ENCODE measurements at places on chromosomes 1 and 21. TPM values are rescaled to one million over a fixed set of nuclear protein-coding genes. Genes with fewer than 3 reads are reported as not detected.

The ERVH48-1 gene
- total RNA-seq, result 0.09 TPM

The NBPF4 gene
- not detected for total RNA-seq

The TRPM2 gene
- 4.0 TPM for total RNA-seq

The MRPL39 gene
- 35.0 TPM for total RNA-seq

The DIO1 gene
- total RNA-seq, result not detected

The SPRR2A gene
- not detected for total RNA-seq

The SPRR2E gene
- total RNA-seq, result not detected

The CFHR3 gene
- not detected for total RNA-seq

DNA sequence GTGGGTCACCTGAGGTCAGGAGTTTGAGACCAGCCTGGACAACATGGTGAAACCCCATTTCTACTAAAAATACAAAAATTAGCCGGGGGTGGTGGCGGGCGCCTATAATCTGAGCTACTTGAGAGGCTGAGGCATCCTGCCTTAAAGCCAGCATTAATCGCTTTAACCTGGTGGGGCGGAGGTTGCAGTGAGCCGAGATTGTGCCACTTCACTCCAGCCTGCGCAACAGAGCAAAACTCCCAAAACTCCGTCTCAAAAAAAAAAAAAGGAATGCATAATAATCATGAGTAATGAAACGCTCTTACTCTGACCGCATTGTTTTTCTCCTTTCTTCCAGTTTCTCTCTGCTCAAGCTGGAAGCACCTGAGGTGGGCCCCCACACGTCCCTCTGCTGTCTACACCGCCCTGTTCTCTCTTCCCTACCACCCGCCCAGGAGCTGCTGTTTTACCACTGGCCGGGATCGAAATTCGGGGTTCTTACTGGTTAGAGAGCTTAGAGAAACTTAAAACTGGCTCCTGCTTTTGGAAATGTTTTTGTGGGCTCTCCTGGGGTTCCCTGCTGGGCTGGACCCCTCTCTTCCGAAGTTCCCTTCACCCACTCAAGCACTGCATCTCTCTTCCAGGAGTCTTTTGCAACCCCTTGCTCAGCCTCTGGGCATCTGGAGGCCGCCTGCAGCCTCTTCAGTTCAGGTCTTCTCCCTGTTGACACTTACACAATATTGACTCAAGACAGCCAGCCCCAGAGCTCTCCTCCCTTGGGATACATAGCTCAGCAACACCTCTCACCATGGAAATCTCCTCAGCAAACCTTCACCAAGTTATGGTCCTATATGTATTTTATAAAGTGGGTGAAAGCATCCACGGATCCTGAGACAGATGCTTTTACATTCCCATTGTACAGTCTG lies 62.5 kb downstream of the FAM163A start:
- no peak for DNase-seq

DNA sequence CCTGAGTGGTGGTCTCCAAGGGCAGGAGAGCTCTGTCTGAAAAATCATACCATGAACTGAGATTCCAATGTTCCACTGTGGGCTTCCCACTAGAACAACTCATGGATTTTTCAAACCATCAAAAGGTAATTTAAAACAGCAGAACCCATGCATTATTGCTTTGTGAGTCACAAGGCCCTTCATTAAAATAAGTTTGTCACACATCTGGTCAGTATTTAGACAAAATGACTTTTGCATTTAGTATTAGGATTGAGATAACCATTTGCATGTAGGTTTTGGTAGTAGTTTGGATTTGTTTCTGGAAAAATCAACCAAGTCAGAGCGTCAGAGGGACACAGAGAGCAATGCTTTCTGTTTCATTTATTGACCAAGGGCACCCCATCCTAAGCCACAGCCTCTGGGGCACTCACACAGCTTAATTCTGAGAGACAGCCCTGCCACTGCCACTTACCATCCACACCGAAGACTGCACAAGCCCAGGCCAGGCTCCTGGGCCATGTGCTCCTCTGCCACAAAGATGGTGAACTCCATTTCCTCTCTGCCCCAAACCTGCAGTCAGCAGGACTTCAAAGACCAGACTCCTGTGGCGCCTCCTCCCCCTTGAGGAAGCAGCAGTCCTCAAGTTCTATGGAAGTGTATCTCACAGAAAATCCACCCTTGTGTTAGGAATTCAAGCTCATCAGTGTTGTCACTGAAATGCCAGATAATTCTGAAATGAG lies 132.6 kb upstream of the DUSP10 start:
- DNase-seq, result no peak

- no peak for DNase-seq
Observed at GRCh38 chr1:65458730-65459396, 38.4 kb downstream of the LEPR start.

GRCh38 chr1:21295002-21295401 lies 4.7 kb upstream of the ECE1 start:
- no peak for DNase-seq

DNA sequence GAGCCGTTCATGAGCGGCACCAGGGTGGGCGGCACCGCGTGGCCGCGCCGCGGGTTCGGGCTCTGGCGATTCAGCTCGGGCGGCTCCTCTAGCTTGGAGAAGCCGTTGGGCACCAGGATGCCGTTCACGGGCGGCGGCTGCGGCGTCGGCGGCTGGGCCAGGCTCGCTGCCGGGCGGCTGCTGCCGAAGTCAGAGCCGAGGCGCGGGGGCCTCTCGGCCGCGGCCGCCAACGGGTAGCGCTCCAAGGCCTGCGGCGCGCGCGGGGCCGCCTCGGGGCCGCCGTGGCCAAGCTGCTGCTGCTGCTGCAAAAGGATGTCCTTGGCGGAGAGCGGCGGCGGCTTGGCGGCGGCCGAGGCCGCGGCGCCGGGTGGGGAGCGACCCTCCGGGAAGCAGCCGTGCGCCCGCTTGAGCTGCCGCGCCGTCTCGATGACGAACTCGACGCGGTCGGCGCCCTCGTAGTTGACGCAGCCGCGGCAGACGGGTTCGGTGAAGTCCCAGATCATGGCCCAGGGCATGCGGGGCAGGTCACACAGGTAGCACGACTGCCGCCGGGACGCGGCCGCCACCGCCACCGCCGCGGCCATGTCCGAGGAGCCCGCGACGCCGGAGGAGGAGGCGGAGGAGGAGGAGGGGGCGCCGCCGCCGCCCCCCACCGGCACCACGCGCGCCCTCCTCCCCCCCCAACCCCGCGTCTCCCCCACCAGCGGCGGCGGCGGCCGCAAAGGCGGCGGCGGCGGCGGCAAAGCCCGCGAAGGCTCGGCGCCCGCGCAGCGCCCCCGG lies 877 bp downstream of the IRF2BP2 start:
- DNase-seq, result peak; percentile 37

GRCh38 chr1:10835421-10835820 lies 39.0 kb upstream of the CASZ1 start:
- DNase-seq, result no peak

DNA sequence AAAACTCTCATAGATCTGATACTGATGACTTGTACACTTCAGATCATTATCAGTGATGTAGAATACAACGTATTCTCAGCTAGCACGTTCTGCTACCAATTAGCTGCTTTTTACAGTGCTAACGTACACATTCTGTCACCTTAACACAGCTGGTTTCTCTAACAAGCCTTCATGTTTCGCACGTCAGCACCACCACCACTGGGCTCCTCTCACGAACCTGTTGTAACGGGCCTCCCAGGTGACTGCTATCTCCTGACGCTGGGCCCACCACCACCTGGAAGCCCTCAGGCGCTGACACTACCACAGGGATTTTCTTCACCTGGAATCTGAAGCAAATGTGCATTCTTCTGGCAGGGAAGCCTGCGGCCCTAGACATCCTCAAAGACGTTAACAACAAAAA lies 19.8 kb downstream of the TOMM20 start:
- DNase-seq, result no peak

DNA sequence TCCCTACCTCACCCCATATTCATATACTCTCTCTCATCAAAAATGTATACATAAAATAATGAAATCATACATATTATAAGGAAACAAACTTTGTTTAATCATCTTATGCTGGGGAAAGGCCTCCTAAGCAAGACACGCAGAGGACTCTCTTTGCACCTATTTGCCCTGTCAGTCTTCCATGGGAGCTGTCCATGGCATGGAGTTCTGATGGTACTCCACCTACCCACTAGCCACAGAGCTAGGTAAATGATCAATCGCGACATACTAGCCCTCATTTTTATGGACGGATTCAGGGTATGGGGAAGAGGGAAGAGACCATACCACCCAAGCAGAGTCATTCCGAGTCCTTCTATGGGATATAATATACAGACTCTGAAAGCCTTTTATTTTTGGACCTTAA lies 131.0 kb downstream of the CSMD2 start:
- DNase-seq, result no peak

GRCh38 chr1:35097224-35097623 lies 18.0 kb downstream of the ZMYM1 start:
- no peak for DNase-seq

DNA sequence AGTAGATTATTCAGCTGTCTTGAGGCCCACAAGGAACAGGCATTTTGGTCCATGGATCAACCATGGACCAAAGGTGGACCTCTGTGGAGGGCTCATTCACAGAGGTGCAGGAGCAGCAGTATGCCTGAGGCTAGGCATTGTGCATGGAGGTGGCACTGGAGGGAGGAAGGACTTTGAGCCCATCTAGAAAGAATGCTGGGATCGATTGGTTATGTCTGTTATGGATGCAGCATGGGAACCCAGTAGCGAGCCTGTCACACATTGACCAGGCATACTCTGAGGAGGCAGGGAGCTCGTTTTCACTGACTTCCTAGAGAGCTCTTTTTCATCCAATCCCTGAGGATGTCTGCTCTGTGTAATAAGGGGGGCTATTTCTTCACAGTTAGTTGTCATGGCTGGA lies 75.5 kb downstream of the KCNN3 start:
- DNase-seq, result no peak

DNA sequence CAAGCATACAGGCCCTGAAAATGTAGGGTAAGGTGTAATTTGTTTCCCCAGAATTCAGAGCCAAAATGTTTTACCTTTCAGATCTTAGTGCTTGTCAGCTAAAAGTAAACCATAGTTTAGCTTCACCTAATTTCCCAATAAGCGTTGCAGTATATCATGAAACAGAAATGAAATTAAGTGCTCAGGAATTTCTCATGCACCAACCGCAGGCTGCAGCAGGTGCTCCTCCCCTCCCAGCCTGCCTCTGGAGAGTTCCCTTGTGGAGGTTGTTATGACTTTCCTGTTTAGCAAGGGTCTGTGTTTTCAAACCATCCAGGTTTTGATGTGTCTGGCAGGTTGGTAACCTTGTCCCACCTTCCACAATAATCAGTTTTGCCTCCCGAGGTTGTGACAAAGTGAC lies 118.5 kb downstream of the HLX start:
- DNase-seq, result no peak

DNA sequence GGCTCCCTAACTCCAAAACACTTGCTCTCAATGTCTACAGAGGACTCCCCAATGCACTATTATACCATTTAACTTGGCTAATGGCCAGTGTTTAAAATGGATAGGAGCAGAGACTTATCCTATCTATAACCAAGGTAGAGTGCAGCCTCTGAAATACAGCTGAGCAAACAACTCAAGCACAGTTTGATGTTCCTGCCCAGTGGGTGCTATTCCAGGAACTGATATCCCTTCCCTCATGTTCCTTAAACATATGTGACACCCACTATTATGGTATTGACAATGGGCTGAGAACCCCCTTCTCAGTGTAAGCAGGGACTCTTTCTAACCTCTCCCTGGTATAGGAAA lies 51.7 kb downstream of the SH3GLB1 start:
- DNase-seq, result no peak

DNA sequence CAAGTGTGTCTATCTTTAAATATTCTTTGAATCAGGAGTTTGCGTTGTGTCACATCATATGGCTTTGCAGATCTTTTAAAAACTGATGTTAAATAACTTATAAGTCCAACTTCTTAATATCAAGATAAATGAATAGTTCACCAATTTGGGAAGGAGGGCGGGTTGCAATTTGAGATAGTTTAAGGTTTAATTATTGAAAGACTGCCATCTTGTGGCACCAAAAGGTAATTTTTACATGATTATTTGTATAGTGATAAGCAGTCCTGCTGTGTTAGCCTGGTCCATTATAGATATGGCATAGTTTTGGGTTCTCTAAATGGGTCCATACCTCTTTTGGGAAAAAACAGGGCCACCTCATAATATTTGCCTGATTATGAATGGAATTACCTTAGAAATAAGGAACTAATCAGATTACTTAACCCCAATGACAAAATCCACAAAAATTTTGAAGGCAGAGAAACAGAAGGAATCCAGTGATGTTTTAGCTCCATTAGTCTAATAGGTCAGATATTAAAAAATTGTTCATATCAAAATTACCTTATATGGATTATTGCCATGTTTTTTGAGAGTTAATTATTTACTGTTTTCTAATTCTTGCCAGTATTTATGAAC lies 64.3 kb downstream of the PRKAA2 start:
- peak; percentile 28 for DNase-seq

GRCh38 chr1:17359031-17359430 lies 13.0 kb upstream of the PADI6 start:
- no peak for DNase-seq

- DNase-seq, result no peak
Observed at GRCh38 chr1:81238129-81238528, 562.6 kb upstream of the ADGRL2 start.

- DNase-seq, result no peak
Observed at GRCh38 chr1:209342441-209343175, 240.9 kb upstream of the CAMK1G start.

GRCh38 chr1:22658385-22659163 lies 5.5 kb downstream of the C1QB start:
- no peak for DNase-seq

DNA sequence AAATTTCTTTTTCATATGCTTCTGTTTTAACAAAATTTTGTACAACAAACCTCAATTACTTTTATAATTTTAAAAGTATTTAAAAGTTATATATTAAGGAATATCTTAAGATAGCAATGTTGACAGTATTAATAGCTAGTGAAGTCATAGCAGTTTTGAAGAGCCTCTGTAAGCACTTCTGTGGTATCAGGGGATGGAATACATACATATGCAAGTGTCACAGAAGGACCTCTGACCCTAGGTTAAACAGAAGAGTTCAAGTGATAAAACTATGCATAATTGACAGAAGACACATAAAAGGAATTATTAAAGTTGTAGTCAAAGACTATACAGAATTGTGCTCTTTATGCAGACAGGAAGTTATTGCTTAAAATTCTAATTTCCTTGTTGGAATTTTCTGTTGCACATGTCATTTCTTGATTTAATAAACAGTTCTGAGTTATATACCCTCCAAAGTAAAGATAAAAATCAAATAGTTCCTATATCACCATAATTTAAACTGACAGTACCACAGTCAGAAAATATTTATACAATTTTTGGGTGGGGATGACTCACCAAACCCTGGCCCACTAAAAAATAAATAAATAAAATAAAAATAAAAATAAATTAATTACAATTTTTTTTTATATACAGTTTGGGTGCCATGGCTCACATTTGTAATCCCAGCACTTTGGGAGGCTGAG lies 27.1 kb downstream of the IPP start:
- no peak for DNase-seq

DNA sequence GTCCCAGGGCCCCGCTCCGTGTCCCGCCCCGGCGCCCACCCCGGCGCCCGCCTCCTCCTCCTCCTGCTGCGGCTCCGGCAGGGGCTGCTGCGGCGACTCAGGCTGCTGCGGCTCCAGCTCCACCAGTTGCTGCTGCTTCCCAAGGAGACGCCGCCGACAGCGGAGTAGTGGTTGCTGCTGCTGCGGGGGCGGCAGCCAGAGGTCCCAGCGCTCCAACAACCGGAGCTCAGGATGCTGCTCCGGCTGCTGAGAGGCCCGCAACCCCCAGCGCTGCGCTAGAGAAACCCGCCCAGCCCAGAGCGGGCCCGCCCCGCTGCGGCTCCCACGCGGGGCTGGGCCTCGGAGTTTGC lies 1.1 kb downstream of the CRCT1 start:
- no peak for DNase-seq

- no peak for DNase-seq
Observed at GRCh38 chr1:42929434-42930177, 29.1 kb downstream of the SLC2A1 start.

- no peak for DNase-seq
Observed at GRCh38 chr1:88990426-88990825, 2.0 kb downstream of the KYAT3 start.

Measured in cerebellum (tissue), 4 donors.